Activated CD4-positive, alpha-beta memory T cell treated with anti-CD3 and anti-CD28 coated beads, Interleukin-2, amount 10 ng/mL, durations not matched to agents 7 days and 5 days (primary cell): ENCODE measurements at places on chromosomes 7 and 10. TPM values are rescaled to one million over a fixed set of nuclear protein-coding genes. Genes with fewer than 3 reads are reported as not detected.

- no peaks in the 10 kb centered on the region for H3K4me1 ChIP-seq
- H3K27ac ChIP-seq, result no peak overlapping the region
- DNase-seq, result no peak
- no peaks in the 10 kb centered on the region for H3K27me3 ChIP-seq
- no peaks in the 10 kb centered on the region for H3K36me3 ChIP-seq
- no peak overlapping the region for H3K4me3 ChIP-seq
Measured at GRCh38 chr7:152579070-152579469, 96.9 kb downstream of the XRCC2 start.

GRCh38 chr10:105494303-105494702 lies 853.2 kb downstream of the SORCS3 start:
- no peak overlapping the region for H3K4me3 ChIP-seq
- no peak for DNase-seq
- no peaks in the 10 kb centered on the region for H3K4me1 ChIP-seq
- no peaks in the 10 kb centered on the region for H3K36me3 ChIP-seq
- H3K27ac ChIP-seq, result no peak overlapping the region

DNA sequence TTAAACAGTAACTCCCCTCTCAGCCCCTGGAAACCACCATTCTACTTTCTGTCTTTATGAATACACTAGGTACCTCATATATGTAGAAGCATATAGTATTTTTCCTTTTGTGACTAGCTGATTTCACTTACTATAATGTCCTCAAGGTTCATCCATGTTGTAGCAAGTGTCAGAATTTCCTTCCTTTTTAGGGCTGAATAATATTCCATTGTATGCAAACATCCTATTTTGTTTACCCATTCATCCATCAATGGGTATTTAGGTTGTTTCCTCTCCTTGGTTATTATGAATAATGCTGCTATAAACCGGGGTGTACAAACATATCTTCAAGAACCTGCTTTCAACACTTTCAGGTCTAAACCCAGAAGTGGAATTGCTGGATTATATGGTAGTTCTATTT lies 125.3 kb downstream of the SGMS1 start:
- H3K4me1 ChIP-seq, result peaks cover 37% of the 10 kb centered on the region
- H3K36me3 ChIP-seq, result peaks cover 14% of the 10 kb centered on the region
- H3K27ac ChIP-seq, result no peak overlapping the region
- H3K4me3 ChIP-seq, result no peak overlapping the region
- no peaks in the 10 kb centered on the region for H3K27me3 ChIP-seq

The UNCX gene
- total RNA-seq, result not detected

The IQUB gene
- total RNA-seq, result not detected
